ENCODE measurements at places on chromosomes 16 and 17.

GRCh38 chr17:42362245-42362961 is 25.8 kb downstream of the STAT3 start:
- no peak for DNase-seq

- no peak for DNase-seq
Measured at GRCh38 chr16:67202956-67203493, 4.1 kb downstream of the ELMO3 start.

GRCh38 chr16:54628796-54629625 is 301.7 kb upstream of the IRX5 start:
- no peak for DNase-seq

DNA sequence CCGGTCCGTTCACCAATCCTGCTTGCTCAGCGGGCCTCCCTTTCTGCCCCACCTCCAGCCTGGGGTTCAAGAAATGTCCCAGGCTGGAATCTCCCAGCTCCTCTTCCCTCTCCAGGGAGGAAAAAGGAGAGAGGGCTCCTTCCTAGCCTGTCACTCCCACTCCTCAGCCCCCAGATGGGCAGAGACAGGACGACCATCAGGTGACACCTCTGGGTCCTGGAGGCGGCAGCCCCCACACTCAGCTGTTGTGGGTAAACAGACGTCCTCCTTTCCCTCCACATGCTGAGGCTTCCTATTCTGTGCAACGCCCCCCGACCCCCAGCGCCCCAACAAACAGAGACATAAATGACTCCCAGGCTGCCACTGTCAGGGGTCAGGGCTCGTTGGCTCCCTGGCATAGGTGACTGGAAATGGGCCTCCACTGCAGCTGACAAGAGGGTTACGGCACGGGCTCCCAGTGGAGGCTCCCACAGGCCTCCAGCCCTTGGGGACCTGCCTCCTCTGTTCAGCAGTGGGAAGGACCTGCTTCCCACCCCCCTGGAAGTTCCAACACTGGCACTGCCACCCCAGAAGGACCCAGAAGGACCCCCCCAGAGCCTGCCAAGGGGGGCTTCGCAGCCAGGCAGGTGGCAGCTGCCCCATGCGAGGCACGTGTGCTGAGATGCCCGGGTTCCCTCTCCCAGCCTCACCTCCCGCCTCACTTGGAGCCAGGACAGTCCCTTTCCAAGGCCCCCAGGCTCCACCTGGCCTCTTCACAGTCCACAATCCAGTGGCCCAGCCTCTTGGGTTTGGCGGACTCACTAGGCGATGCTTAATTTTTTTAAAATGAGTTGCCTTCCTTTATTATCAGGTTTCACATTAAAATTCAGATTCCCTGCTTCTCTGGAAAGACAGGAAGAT is 232.3 kb downstream of the KATNIP start:
- no peak for DNase-seq

GRCh38 chr17:28982131-28982793 is 23.6 kb downstream of the SEZ6 start:
- DNase-seq: no peak

DNA sequence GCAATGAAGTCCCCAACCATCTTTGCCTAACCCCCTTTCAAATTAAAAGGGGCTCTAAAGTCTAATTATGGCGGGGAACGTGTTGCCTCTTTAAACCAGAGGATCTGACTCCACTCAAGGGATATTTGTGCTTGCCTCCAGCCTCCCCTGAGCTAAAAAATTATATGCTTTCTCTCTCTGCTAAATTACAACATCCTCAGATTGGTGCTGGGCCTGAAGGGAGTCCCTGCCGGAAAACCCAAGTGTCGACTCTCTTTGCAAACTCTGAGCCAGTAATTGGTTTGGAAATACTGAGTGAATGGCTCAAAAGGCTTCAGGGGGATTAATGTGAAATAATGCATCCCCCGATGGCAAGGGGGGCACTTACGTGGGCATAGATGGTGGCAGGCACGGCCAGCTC is 208.5 kb upstream of the TNRC6C start:
- no peak for DNase-seq

DNA sequence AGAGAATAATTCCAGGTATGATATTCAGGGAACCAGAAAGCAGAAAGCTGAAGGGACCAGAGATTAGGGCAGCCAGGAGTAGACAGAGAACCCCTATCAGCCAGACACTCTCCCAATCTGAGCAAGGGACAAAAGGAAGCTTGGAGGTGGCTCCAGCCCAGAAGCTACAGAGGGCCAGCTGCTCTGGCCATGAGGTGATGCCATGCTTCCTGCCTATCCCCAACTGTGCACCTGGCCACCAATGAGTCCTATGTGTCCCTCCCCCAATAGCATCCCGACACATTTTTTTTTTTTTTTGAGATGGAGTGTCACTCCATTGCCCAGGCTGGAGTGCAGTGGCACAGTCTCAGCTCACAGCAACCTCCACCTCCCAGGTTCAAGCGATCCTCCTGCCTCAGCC is 30.0 kb downstream of the NSMCE1 start:
- peak; percentile 11 for DNase-seq

DNA sequence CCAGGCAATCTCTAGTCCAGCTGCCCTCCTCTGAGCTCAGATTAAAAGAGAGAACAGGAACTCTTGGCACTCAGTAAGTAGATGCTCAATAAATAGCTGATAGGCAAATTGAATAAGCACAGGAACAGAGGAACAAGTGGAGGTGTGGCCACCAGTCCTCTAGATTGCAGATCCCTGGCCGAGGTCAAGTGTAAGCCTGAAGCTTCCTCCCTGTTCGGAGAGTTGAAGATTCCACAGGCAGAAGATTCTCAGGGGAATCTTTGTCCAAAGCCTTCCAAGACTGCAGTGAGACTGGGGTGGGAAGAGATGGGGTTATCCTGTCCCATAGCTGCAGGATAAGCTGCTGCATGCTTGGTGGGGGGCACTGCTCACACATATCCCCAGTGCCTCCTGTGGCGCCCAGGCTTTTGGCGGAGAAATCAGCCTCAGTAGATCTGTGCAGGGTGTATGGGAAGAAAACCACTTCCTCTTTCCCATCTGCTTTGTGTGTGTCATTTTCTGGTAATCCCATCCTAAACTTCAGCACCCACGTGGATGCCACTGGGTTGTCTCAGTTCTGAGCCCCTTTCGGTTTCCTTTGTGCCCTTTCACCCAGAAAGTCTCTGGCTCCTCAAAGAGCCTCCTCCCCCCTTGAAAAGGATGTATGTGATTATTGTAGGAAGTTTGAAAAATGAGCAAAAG is 12.1 kb downstream of the CD300A start:
- DNase-seq: no peak

DNA sequence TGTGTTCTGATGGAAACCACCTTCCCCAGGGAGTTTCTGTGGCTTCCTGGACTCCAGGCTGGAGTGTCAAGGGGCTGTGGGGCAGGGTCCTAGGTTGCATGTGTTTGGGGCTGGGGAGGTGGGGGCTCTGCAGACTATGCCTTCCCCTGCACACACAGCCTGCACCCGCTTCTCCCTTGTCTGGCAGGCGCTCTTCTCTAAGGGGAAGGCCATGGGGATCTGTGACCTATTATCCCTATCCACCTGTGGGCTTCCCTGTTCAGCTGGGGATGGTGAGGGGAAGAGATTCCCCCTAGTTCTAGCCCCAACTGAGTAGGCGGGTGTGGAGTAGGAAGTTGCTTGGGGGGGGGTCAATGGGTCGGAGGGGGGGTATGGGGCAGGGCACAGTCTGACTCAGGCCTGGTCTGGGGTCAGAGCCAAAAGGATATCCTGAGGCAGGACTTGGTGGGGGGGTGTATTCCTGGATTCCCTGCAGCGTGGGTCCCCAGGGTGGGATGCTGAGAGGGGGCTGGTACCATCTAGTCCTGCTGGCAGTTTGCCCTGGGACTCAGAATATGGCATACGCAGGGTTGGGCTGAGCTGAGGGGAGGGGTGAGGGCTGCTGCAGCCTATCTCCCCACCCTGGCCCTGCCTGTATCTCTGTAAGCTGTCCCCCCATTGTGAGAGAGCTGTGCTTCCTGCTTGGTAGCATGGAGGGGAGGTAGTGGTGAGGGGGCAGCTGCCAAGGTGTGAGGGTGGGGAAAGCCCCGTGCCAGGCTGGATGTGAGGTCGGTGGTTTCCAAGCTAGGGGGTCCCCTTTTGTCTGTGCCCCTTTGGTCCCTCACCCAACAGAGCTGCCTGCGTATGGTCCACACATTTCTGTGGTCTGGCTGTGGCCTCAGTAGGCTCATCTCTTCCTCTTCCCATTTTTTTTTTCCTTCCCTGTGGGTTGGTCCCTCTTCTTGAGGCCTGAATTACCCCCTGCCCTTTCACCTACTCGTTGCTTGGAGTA is 14.7 kb downstream of the RARA start:
- DNase-seq: no peak

DNA sequence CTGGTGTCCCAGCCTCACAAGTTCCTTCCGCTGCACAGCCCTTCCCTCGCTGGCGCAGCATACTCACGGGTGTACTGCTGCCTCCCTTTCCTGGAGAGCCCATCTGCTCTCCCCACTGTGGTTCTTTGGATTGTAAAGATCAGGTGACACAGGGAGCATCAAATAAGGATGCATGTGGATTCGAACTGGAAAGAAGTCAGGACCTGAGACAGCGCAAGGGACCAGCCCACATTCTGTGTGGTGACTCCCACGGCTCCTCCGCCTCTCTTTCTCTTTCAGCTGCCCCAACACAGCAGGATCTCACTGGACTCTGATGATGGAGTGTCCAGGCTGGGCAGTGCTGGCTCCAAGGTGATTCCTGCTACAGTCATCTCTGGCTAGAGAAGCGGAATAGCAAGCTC is 8.1 kb downstream of the LDAF1 start:
- no peak for DNase-seq

DNA sequence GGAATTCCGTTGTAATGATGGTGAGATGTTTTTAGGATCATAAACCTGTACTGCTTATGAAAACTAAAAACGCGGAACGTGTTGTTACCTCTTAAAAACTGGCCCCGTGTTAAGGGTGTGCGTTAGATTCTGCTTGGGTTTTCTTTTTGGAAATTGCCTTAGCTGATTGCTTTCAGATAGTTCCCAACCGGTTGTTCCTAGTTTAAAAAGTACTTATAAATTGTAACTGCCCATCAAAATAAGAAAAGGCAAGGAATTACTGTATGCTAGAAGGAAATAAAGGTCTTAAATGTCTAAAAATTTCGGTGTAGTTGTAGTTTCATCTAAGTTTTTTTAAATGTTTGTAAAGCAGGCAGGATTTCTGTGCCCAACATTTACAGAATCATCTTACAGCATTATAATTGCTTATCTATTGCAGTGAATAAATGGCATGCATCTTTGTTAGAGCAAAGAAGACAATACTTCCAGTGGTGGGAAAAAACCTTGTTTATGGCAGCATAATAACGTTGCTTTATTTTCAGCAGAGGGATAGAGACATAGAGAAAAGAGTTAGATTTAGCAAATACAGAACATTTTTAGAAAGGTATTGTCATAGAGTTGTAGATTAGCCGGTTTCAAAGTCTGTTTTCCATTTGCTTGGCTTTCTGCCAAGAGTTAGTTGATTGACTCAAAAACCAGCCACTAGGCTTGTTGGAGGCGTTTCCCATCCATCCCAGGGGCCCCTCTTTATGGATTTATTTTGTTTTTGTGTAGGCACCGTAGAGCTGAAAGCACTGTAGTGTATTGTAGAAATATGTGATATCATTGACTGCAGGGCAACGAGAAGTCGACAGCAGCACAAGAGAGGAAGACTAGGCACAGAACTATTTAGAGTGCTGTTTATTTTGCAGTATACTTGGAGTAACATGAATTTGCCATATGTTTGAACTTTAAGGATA is 1.7 kb downstream of the PPM1D start:
- no peak for DNase-seq

DNA sequence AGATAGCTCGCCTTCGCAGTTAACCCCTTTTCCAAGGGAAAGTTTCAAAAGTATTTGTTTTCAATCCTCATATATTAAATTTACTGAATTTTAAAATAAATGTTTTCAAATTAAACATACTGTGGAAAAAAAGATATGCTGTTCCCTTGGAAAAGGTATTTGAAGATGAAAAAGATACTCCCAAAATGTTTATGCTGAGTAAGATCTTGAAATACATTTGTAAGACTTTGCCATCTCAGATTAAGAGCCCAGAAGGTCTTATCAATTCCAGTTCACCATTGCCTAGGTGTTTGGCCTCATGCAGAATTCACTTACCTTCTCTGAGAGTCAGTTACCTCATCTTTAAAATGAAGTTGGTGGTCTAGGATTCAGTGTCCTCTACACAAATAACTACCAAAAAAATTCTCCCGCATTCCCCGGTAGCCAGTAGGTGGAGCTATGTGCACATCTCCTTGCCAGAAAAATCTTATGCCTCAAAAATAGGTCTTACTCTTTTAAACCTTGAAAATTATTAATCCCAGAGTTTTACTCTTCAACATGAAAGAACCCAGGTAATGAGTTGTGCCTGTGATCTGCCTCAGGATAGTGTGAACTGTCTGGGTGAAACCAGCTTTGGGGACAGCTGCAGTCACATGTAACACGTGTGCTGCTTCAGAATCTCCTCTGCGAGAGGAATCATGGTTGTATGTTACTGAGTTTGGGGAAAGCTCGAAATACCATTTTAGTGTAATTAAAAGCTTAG is 178.3 kb downstream of the MRTFB start:
- no peak for DNase-seq

GRCh38 chr16:53958341-53958880 is 254.5 kb downstream of the FTO start:
- no peak for DNase-seq

- DNase-seq: no peak
Measured at GRCh38 chr17:8896641-8897635, 29.5 kb upstream of the PIK3R6 start.

DNA sequence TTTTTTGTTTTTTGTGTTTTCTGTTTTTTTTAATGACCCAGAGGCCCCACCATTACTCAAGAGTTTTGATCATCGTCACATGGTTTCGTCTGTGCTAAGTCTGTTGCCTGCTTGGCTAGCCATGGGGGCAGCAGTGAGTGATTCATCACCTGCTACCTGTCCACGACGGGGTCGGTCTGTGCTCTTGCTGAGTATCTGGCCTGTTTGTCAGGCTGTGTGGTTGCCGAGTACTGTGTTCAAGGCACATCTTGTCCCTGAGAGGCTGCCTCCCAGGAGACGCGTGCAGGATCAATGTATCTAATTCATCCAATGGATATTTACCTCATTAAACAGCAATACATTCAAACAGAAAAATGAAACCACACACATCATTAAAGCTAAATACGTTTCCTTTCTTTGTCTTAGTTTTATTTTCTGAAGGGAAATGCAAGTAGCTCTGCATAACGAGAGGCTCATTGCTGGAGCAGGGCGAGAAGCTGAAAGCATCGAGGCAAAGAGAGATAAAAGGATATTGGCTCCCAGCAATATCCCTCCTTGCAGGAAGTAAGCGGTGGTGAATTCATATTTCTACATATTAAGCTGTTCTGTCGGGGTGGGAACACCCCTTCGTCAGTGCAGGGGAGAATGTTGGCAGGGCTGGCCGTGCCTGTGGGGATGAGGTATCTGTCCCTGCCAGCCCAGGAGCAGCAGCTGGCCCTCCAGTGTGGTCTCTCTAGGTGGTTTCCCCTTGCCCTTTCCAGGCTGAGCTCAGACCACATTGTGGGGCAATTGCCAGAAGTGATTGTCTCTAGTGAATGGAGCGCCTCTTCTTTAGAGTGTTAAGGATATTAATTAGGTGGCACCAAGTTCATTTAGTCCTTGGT is 166.2 kb upstream of the ASIC2 start:
- no peak for DNase-seq

Measured in omental fat pad (tissue), 4 donors.